ENCODE measurements at places on chromosomes 6 and 20. TPM values are rescaled to one million over a fixed set of nuclear protein-coding genes. Genes with fewer than 3 reads are reported as not detected.

DNA sequence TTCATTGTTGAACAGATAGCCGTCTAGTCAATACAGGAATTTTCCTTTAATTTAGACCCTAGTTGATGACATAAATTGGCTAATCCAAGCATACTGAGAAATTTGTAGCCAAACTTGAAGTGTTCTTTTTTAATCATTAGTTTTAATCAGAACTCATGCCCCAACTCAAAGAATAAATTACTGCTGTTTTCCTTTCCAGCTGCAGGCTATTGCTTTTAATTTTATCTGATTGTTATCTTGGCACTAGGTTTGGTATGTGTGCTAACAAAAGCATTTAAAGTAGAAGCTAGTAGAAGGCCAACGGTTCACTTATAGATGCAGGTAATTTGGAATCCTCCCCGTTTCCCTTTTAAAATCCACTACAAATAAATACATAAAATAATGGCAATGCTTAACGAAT is 188.5 kb downstream of the CD109 start:
- no peak for DNase-seq

GRCh38 chr6:156315146-156315545 is 462.0 kb upstream of the ARID1B start:
- no peak for DNase-seq

- no peak for DNase-seq
These were observed 227.3 kb downstream of the ERMARD start for GRCh38 chr6:169978615-169979161.

GRCh38 chr6:37502703-37503291 is 3.1 kb upstream of the CCDC167 start:
- no peak for DNase-seq

The MUCL3 gene
- not detected for total RNA-seq

- DNase-seq: no peak
These were observed 118.9 kb downstream of the QKI start for GRCh38 chr6:163533443-163533842.

The PLG gene
- 0.72 TPM for total RNA-seq

DNA sequence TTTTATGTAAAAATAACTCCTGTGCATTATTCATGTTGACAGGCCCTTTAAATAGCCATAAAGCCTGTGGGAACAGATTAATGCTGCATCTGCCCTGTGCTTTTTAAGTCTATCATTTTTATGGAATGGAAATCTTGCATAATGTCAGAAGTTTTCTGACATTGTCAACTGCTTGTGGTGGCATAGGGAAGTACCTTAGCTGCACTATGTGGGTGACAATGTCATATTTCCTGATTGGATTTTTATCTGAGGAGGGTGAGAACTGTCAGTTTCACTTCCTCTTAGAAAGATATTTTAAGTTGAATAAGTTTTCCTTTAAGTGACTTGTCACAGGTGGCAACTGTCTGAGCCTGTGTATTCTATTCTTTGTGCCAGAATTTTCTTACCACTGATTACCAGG is 267.9 kb downstream of the PLCB1 start:
- DNase-seq: no peak

DNA sequence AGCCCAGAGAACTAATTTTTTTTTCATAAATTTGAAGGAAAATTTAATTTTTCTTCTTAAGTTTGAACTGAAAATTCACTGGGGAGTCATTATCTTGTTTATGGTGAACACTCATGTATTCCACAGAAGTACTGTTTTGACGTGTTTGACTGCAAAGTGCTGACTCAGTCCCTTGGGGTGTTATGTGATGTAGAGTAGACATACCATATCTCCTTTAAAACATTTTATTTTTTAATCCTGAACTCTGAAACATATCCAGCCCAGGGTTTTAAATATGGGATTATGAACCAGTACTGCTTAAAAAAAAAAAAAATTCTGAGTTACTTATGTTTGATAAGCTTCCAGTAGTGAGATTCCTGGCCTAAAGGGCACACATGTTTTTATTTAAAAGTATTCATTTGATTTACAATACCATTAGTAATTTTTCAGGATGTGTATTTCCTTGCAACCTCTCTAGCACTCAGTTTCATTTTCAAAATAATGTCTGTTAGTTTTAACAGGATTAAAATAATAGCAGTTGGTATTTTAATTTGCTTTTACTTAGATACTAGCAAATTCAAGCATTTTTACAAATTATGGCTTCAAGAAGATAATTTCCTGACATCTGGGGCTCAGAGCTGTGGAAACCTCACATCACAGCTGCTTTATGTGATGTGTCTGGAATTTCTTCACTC is 81.7 kb upstream of the PDE10A start:
- no peak for DNase-seq

GRCh38 chr20:17709361-17710293 is 9.9 kb downstream of the BANF2 start:
- DNase-seq: no peak

DNA sequence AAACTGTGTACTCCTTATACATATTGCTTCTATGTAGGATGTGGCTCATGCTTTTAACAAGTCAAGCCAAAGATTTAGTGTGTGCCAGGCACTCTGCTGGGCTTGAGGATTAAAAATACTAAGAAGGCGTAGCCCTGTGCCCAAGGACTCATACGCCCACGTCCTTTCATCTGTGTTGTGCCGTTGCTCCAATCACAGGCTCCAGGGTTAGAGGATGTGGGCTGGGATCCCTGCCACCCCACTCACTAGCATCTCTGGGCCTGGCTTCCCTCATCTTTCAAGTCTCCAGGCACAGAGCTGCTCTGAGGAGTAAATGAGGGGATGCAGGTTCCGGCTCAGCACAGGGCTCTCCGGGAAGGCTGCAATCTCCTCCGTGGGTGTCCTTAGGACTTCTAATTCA is 214.2 kb downstream of the SYNDIG1 start:
- DNase-seq: peak; percentile 2

The SPATS1 gene
- not detected for total RNA-seq

DNA sequence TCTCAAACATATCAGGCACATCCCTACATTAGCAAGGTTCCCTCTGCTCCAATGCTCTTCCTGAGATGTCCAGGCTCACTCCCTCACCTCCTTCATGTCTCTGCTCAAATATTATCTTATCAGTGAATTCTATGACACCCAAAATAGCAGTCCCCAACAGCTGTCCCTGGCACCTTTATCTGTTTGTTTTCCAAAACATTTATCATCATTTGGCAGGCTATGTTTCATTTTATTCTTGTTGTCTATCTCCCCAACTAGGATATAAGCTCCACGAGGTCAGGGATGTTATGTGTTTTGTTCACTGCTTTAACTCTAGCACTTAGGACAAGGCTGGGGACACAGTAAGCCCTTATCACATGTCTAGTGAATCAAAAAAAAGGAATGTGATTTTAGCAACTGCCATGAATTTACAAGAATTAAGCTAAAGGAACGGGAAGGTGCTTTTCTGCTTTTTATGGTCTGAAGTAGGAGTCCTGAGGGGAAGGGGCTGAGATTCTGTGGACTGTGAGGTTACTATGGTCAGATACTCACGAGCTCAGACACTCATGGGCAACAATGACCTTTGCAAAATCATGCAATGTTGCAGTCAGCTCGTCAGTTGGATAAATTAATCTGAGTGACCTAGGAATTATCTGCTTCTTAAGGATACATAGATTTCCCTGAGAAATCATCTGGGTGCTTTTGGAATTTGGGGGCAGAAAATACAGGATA is 1.9 kb upstream of the IL22RA2 start:
- no peak for DNase-seq

DNA sequence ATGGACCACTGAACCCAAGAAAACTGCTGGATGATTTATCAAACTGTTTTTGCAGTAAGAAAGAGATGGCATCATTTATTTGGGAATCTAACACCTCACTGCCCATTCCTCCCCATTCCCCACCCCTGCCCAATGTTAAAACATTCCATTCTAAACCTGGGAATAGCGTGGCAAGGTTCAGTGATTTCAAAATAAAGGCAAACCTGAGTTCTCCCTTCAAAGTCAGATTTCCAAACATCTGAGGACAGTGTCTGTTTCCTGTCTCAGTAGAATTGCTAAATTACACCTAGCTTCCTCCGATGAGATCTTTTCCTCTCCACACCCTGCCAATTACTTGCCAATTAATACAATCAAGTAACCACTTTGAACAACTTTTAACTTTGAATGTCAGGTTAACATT is 127.4 kb upstream of the ARMC2 start:
- no peak for DNase-seq

- DNase-seq: no peak
These were observed 244.6 kb downstream of the ESR1 start for GRCh38 chr6:152052061-152052460.

The HIVEP2 gene
- total RNA-seq: 27.4 TPM

The CRISP3 gene
- total RNA-seq: not detected

- no peak for DNase-seq
These were observed 465.9 kb upstream of the ARID1B start for GRCh38 chr6:156311291-156311690.

DNA sequence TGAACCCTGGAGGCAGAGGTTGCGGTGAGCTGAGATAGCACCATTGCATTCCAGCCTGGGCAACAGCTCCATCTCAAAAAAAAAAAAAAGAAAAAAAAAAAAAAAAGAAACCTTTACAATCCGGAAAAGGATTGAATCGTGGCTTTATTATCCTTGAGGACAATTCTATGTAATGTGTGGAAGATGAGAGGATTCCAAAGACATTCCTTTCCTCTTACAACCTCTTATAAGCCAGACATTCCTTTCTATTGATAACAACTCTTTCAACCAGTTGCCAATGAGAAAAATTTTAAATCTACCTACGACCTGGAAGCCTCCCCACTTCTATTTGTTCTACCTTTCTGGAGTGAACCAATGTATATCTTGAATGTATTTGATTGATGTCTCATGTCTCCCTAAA is 91.2 kb upstream of the EEF1E1 start:
- no peak for DNase-seq

The FYN gene
- 31.5 TPM for total RNA-seq

DNA sequence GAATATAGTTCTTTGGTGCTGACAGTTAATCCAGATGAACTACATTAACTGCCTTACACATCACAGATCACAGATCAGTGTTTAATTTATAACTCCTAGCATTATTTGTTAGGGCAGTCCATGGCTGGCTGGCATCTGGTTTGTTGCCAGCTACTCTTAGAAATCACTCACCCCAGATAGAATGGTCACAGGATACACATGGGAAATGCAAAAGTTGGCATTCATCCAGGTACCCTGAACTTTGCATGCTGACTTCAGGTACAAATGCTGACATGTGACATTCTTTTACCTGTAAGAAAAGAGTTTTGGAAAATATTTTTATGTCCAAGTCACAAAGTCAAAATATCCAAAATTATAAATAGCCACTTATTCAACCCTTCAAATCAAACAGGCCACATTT is 20.2 kb downstream of the FBXL4 start:
- no peak for DNase-seq

GRCh38 chr20:6863798-6864201 is 96.3 kb downstream of the BMP2 start:
- DNase-seq: no peak

DNA sequence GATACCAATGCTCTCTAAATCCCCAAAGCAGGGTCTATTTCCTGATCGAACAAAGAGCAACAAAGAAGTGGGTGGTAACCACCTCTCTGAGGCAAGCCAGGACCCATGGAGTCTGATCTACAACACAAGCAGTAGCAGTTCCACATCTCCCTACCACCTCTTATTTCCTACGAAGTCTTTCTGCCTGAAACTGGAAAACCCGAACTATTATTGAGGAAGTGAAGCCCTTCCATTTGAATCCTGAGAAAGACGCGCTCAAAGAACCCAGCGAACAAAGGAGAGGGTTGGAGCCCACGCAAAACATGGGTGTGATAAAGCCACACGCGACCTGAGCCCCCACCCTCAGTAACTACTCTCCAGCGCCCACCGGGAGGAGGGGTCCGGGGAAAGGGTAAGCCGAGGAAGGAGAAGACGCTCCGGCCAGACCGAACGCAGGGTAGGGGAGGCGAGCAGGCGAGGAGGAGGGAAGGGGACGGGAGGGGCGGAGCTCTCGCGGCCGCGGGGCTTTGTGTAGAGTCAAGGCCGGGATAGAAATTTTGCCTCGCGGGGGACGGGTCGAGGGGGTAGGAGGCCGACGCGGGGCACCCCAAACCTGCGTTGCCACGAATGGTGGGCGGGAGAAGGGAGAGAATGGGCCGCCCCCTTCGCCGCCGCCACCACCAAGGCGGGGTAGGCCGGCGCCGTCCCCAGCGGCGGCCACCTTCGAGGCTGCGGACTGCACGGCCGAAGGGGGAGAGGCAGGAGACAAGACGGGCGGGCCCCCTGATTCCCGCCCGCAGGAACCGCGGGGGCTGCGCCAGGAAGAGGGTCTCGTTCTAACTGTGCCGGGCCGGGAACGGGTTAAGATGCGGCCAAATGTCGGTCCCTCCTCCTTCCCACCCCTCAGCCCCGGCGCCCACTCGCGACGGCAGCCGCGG is 802 bp downstream of the HDAC2 start:
- peak; percentile 57 for DNase-seq

DNA sequence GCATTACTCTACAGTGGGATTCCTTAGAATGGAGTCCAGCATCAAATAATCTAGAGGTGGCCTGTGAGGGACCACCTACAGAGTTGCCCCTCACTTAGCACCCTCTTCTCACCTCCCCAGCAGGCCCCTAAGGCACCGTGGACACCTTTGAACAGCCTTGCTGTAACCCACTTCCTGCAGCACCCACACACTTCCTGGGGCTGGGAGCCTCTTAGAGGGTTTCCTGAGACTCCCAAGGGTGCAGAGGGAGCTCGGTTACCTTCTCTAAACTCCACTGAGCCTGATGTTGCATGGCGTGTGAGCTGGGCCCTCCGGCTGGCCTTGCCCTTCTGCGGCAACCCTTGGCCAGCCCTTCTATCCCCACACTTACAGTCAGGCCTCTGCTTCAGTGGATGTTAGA is 7.3 kb upstream of the SIRPG start:
- no peak for DNase-seq

DNA sequence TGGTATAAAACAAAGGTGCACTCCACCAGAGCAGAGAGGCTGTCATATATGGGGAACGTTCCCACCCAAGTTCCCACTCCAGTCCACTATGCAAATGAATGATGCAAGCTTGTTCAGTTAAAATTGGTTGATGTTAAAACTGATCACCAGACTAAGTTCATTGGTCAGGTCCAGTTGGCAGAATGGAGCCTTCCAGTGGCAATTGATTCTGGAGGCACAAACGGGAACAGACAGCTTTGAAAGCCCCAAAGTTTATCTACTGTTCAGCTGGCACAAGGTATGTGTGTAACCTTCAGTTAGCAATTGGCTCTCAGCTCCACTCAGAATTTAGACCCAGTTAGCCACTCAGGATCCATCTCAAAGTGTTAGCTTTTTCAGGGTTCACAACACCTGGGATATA is 119.4 kb upstream of the CEP85L start:
- DNase-seq: no peak

- DNase-seq: no peak
These were observed 18.6 kb downstream of the FKBP1A start for GRCh38 chr20:1374246-1374645.

GRCh38 chr6:79705456-79705995 is 74.4 kb downstream of the SH3BGRL2 start:
- DNase-seq: no peak

The CLDN20 gene
- total RNA-seq: not detected

DNA sequence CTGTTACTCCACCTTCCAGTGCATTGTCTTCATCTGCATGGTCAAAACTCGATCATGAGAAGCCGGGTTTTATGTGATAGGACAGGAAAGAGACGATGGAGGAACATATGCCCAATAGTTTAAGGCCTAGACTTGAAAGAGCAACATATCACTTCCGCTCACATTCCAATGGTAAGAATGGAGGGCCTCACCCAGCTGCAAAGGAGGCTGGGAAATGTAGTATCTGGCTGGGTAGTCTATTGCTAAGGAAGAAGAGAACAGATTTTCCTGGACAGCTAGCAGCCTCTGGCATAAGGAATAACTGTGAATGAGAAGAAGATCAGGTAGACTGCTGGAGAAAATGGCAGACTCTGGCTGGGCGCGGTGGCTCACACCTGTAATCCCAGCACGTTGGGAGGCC is 19.2 kb downstream of the FITM2 start:
- no peak for DNase-seq
